CD4-positive, alpha-beta T cell treated with Interleukin-12 subunit alpha and Interleukin-12 subunit beta, for 1 hour (primary cell): ENCODE measurements at places on chromosomes 4 and X.

GRCh38 chr4:151315212-151315886 is 10.1 kb downstream of the SH3D19 start:
- DNase-seq, result no peak

DNA sequence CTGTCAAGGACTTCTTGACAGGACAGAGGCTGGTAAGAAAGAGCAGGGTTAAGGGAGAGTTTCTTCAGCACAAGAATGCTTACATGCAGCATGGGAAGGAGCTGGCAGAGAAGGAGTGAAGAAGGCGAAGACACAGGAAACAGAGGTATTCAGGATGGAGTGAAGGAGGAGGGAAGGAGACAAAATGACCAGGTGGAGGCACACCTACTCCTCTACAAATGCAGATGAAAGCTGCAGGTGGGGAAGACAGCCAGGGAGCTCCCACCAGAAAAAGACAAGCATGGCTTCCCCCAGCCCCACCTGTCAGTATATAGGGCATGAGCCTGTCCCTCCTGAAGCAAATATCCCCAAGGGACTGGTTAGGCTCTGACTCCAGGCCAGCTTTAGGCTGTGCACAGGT is 29.6 kb upstream of the NKRF start:
- DNase-seq, result no peak

- DNase-seq, result no peak
Observed at GRCh38 chrX:94977986-94978385, 1304.0 kb downstream of the FAM133A start.

DNA sequence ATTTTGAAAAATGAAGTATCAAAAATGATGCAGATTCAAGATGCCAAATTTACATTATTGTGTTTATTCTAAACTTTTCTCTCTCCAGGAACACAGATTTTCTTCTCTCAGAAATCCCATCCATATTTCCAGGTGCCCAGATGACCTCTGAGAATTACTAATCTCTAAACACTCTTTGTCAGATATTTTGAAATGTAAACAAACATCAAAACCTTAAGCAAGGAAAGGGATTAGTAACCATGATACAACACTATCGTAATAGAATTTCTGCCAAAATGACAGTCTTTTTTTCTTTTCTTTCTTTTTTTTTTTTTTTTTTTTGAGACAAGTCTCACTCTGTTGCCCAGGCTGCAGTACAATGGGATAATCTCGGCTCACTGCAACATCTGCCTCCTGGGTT is 76.7 kb downstream of the PDS5A start:
- DNase-seq, result no peak

- DNase-seq, result no peak
Observed at GRCh38 chr4:158259955-158260575, 49.8 kb downstream of the TMEM144 start.

DNA sequence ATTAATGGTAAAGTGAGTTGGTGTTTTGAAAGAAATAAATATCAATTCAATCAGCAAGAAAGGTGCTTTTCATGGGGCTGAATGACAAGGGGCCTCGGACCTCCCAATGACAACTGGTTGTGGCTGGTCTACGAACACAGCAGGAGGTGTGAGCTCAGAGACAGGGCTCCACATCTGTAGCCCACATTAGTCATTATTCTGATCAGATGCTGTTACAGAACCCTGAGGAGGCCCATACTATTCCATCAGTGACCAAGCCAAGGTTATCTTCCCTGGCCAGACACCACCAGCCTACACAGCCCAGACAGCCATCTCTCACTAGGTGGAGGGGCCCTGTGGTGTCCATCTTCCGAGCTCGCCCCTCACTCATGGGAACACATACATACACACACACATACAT is 168.8 kb downstream of the SH3KBP1 start:
- no peak for DNase-seq

GRCh38 chr4:108080747-108081146 is 88.0 kb downstream of the LEF1 start:
- peak; percentile 49 for DNase-seq

DNA sequence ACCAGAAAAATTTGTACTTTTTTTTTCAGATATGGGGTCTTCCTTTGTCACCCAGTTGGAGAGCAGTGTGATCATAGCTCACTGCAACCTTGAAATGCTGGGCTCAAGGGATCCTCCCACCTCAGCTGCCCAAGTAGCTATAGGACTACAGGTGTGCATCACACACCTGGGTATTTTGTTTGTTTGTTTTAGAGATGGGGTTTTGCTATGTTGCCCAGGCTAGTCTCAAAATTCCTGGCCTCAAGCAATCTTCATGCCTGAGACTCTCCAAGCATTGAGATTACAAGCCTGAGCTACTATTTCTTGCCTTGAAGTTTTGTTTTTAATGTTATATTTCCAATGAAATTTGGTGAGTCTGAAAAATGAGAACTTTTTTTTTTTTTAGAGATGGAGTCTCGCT is 847.8 kb downstream of the TRIML1 start:
- DNase-seq, result no peak

DNA sequence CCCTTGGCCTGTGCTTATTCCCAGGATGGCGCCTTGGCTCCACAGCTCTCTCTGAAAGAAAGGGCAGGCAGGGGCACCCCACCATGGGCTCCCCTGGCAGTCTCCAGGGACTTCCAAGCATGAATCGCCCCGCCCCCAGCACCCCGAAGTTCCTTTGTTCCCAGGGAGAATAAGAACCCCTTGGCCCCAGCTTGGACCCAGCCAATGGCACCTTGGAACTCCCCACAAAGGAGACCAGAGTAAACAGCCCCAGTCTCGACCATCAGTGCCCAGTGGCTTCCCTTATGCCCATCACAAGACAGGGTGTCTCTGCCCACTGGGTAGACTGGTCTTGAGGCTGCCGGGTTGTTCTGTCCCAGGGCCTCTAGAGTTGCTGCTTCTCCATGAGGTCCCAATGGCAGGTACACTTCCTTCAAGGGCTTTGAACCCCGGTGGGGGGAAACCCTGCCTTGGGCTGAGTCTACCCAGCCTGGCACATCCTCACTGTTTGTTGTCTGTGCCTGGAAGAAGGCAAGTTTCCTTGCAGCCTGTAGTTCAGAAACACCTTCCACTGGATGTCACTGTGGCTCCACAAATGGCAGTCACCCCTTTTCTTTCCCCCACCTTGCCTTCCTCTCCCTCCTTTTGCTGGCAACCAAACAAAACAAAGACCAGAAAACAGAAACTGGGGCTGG is 30.8 kb downstream of the NBDY start:
- peak; percentile 6 for DNase-seq

GRCh38 chr4:68433582-68433981 is 13.7 kb upstream of the TMPRSS11E start:
- no peak for DNase-seq

GRCh38 chr4:42150653-42151567 is 1.5 kb downstream of the BEND4 start:
- DNase-seq, result no peak

DNA sequence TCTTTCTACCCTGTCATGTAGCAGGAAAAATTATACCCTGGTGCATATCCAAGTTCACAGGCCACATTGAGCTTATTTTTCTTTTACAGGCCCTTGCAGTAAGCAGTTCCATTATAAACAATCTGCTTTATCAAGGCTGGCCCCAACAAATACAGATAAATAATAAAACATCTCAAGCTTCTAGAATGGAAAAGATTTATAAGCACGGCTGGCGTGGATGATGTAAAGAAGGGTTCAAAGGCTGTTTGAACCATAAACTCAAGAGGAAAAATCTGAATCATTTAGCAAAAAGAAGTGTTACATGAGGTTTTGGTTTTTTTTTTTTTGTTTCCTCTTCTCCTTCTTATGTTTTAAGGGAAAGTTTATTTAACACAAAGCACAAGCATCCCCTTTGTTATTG is 109.7 kb downstream of the UNC5C start:
- DNase-seq, result no peak

DNA sequence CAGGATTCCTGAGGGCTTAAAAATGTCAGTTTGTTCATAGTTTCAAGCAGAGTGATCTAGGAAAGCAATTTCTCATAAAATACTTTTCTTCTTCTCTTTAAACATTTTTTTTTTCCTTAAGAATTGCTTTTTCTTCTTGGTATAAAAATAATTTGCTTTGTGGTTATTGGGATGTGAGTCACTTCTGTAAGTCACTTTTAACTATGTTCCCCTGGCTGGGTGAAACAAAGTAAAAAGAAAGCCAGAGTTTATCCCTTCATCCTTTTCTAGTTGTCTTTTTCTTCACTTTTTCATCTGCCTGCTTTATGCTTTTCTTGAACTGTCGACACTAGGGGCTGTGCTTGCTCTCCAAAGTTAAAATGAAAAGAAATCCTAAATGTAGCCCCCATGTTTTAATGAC is 33.5 kb downstream of the ARSJ start:
- no peak for DNase-seq

GRCh38 chr4:123598331-123598730 is 201.7 kb downstream of the SPRY1 start:
- DNase-seq, result no peak
